ENCODE measurements at places on chromosomes 1 and 21.

GRCh38 chr1:214983126-214983869 is 99.2 kb upstream of the KCNK2 start:
- no peak for DNase-seq

GRCh38 chr1:191022856-191023255 is 545.2 kb upstream of the BRINP3 start:
- DNase-seq: no peak

- no peak for DNase-seq
These were observed 58.4 kb downstream of the PLXNA2 start for GRCh38 chr1:208185801-208186231.

DNA sequence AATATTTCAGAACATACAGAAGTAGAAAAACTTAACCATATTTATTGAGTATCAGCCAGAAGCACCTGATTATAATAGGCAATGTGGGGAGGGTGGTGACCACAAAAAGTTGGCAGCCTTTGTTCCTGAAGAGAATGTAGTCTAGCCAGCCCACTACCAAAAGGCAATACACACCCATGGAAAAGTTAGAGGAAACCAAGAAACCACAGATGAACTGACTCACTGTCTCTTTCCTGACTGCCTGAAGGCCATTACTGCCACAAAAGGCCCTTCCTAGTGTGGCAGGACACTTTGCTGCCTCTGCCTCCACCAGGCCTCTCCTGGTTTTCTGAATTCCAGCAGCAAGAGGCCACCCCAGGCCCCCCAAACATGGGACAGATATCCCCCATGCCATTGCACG is 14.6 kb upstream of the PROX1 start:
- no peak for DNase-seq

GRCh38 chr1:167797015-167797414 is 75.2 kb downstream of the MPZL1 start:
- DNase-seq: peak; percentile 88

GRCh38 chr1:85087659-85088407 is 39.5 kb upstream of the MCOLN3 start:
- DNase-seq: no peak

- DNase-seq: no peak
These were observed 65.2 kb upstream of the KLHDC7A start for GRCh38 chr1:18415448-18416027.

- no peak for DNase-seq
These were observed 220.7 kb upstream of the VAMP3 start for GRCh38 chr1:7550261-7550865.

DNA sequence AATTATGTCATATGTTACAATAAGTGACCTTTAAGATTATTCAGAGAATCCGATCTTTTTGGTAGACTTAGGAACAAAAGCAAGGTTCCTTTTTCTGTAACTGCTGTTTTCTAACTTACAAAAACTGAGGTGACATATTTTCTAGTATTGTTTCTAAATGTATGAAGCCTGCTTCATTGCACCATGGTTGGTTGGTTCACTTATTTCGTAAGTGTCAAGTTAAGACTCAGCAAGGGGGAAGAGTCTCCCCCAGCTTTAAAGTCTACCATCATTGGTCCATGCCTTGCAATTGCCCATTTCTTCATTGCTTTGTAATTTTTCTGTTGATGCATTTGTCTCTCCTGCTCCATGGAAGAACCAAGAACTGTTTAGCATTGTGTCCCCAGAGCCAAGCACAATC is 136.9 kb downstream of the DISC1 start:
- DNase-seq: peak; percentile 44

DNA sequence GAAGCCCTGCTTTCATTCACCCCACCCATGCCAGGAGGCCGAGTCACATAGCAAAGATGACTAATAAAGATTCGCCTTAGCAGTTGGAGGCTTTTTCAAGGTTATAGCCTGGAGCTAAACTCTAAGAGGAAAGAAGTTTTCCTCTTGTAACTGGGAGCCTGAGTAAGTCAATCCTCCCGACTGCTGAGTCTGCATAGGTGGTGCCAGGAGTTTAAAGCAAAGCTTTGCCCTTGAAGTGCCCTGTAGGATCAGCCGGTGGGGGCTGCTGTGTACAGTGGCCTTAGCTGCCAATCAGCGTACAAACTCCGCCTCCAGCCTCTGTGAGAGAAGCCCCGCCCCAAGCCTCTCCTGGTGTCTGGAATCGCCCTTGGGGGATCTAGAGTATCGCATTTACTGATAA is 147.5 kb upstream of the SPATA6 start:
- no peak for DNase-seq

Data from hematopoietic multipotent progenitor cell treated with erythropoietin and hydrocortisone succinate and interleukin-3 and kit ligand, for 4 days (in vitro differentiated cells).